ENCODE measurements at places on chromosomes 3 and 15. TPM values are rescaled to one million over a fixed set of nuclear protein-coding genes. Genes with fewer than 3 reads are reported as not detected.

- DNase-seq: no peak
Observed at GRCh38 chr15:50718700-50719125, 32.1 kb upstream of the TRPM7 start.

DNA sequence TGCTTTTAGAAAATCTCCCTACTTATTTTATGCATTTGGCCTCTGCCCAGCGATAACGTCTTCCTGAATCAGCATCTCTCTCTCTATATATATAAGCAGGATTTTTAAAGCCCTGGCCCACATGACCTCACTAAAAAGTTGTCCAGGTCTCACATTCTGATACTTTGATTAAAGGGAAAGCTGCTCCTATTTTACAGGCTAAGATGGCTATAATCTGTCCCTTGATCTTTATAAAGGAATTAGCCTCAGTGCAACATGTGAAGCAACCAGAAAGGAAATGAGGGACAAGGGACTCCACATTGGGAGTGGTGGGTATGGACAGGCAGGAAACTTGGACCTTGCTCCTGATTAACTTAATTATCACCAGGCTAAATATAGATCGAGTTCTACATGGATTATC, 25.6 kb upstream of the MUC13 start:
- no peak for DNase-seq

GRCh38 chr3:123636431-123636841, 51.6 kb upstream of the HACD2 start:
- DNase-seq: no peak

DNA sequence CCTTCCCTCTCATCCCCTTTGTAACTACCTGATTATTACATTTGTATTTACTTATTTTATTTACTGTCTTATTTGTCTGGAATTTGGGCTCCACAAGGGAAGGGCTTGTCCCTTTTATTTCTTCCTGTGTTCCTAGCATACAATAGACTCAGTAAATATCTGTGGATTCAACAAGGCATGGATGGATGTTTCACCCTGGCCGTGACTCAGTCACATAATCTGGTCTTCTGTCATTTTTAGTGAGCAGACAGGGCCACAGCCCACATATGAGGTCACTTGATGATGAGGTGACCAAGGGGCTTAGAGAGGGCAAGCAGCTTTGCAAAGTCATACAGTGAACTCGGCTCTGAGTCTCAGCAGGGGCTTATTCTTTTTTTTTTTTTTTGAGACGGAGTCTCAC, 7.8 kb upstream of the DAG1 start:
- no peak for DNase-seq

The C3orf85 gene
- polyA plus RNA-seq: not detected

The GABRB3 gene
- polyA plus RNA-seq: 6.3 TPM
